ENCODE measurements at places on chromosomes 16 and 17.

GRCh38 chr16:83004868-83005652 lies 378.3 kb downstream of the CDH13 start:
- no peak for DNase-seq

DNA sequence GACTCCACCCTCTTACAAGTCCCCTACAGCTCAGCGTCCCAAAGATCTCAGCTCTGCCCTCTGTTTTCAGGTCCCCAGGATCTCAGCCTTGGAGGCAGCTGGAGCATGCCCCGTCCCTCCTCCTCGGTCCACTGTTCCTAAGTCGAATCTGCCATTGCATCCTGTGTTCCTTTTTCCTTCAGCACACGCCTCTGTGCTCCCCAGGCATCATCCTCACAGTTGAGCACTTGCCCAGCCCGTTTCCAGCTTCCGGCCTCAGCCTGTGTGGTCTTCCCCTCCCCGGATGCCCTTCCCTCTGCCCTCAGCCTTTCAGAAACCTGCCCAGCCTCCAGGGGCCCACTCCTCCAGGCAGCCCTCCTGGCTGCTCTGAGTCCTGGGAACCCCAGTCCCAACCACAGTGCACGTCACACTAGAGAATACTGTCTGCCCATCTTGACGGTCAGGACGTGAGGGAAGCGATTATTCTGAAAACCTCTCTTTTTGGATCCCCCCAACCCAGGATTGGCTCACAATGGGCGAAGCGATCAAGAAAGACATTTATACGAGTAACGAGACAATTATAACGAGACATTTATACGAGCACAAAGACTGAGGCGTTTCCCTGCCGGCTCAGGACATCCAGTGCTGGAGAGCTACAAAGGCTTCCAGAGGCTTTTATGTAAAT lies 41.4 kb downstream of the RPH3AL start:
- no peak for DNase-seq

DNA sequence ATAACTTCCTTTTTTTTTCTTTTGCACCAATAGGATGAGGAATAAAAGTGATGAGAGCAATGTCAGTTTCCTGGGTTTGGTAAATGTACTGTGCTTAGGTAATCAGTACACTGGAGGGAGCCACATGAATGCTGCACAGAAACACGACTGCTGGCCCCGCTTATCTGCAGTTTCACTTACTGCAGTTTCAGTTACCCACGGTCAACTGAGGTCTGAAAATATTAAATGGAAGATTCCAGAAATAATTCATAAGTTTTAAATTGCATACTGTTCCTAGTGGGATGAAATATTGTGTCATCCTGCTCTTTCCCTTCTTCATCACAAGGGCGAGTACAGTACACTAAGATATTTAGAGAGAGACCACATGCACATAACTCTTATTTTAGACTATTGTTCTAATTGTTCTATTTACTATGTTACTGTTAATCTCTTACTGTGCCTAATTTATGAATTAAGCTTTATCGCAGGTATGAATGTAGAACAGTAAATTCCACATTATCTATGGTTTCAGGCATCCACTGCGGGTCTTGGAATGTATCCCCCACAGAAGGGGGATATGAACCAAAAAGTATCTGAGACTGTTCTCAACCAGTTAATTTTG lies 6.4 kb upstream of the LGALS3BP start:
- no peak for DNase-seq

DNA sequence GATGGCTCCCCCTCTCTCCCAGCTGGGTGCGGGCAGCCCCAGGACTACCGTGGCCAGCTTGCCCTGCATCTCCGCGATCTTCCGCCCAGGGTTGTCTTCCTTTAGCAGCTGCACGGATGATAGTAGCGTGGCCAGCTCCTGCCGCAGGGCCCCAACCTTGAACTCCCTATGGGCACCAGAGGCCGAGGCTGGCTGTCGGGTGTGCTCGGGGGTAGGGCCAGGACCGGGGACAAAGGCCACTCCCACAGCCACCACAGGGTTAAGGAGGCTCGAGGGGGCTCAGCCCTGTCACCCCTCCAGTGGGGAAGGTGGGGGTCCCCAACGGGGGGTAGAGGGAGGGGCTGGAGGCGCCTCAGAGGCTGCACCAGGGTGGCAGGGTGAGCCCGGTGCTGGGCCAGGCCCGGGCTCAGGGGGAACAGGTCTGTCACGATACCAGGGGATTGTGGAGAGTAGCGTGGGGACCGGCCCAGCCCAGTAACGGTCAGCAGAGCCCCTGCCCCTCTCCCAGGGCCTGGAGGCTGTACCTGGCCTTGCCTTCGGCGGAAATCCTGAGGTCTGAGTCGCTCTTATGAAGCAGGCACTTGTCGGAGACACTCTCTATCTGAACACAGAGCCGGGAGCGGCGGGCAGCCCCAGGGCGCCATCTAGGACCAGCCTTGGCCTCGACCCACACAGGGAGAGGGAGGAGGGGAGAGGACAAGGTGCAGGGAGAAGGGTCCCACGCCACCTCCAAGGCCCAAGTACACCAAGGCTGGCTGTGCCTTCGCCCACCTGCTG lies 5.2 kb downstream of the PERCC1 start:
- no peak for DNase-seq

DNA sequence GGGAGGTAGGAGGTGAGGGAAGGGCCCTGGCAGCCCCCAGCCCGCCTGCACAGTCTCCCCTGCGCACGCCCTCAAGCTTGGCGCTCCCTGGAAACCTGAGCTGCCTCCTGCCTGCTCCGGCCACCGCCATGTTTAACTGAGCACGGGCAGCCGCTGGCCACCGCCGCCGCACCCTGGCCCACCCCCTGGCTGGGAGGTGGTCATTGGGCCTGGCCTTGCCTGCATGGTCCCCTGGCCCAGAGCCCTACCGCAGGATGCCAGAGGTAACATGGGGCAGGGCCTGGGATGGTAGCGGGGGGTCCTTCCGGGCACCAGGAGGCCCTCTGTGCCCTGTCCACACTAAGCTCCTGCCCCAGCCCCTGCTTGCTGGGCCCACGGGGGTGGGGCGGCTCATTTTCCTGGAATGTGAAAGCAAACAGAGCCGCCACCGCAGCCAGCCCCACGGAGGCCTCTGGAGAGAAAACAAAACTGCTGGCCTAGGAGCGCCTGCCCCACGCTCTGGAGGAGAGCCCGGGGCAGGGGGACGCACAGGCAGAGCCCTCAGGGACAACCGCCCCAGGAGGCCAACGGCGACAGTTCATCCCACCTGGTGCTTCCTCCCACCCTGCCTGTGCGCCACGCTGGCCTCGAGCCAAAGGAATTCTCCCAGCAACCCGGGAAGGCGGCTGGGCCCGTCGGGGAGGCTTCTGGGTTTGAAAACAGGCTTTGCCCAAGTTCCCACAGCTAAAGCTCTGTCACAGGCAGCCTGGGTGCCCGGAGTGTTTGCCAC lies 8.9 kb downstream of the NHERF2 start:
- DNase-seq: no peak

Data from activated CD8-positive, alpha-beta memory T cell treated with anti-CD3 and anti-CD28 coated beads, Interleukin-2, amount 10 ng/mL, durations not matched to agents 7 days and 5 days (primary cell).